Placental pericyte (primary cell): ENCODE measurements at places on chromosomes 12 and 14. TPM values are rescaled to one million over a fixed set of nuclear protein-coding genes. Genes with fewer than 3 reads are reported as not detected.

The PRKD1 gene
- total RNA-seq: 5.3 and 5.7 TPM in 2 replicates

The KCNMB4 gene
- total RNA-seq: 0.22 and 1.4 TPM in 2 replicates

The CDKN3 gene
- 3.9 and 35.1 TPM in 2 replicates for total RNA-seq

The KIF26A gene
- total RNA-seq: under 0.01 and 0.14 TPM in 2 replicates
